NCI-H510A treated with DMSO at 0.1 percent for 48 hours (cell line): ENCODE measurements at places on chromosomes 4 and X.

DNA sequence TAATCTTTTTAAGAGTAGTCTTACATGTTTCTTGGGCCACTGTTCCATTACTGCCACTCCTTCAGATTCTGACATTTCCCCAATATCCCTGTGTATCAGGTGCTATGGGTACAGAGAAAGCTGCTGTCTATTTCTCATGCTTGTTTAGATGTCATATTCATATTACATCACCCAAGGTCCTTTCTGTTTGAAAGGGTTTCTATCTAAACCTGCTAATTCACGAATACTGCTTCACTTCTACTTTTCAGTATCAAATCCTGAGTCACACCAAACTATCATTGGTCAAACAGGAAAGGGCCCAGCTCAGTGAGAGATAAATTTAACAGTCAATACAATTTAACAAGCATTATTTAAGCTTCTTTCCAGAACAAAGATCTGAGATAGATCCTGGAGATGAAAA is 241.4 kb downstream of the UGT8 start:
- DNase-seq, result no peak

- DNase-seq, result no peak
Measured at GRCh38 chrX:147376601-147377422, 534.9 kb upstream of the FMR1 start.

DNA sequence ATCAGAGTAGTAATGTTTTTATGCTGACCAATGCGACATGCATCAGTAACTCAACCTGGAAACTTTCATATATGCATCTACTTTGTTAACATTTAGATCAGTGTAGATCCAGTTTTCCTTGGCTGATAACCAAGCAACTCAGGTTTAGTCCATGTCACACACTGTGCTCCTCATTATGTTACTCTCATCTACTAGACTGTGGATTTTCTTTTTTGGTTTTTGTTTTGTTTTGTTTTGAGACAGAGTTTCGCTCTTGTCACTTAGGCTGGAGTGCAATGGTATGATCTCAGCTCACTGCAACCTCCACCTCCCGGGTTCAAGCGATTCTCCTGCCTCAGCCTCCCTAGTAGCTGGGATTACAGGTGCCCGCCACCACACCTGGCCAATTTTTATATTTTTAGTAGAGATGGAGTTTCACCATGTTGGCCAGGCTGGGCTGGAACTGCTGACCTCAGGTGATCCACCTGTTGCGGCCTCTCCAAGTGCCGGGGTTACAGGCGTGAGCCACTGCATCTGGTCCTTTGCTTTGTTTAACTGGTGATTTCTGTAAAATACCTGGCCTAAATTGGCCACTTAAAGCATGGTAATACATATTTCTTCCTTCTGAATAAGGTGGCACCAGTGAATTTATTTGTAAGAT is 48.6 kb downstream of the SMARCAD1 start:
- no peak for DNase-seq

- no peak for DNase-seq
Measured at GRCh38 chr4:137206781-137207180, 325.5 kb downstream of the PCDH18 start.

- DNase-seq, result no peak
Measured at GRCh38 chr4:138413273-138413672, 171.1 kb upstream of the SLC7A11 start.

DNA sequence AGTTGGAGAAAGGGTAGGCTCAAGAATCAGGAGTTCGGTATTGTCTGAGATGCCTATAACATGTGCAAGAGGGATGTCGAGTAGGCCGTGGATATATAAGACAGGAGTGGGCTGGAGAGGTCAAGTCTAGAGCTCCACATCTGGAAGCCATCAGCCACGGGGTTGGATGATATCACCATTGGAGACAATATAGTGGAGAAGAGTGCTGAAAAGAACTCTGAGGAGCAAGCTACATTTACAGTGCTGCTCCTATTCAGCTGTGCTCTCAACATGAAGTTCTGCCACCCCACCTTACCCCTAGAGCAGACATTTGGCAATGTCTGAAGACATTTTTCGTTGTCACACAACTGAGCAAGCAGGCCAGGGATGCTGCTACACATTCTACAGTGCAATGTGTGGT is 20.9 kb upstream of the PLAC1 start:
- DNase-seq, result no peak

- DNase-seq, result no peak
Measured at GRCh38 chr4:152364883-152365282, 171.0 kb downstream of the FBXW7 start.

DNA sequence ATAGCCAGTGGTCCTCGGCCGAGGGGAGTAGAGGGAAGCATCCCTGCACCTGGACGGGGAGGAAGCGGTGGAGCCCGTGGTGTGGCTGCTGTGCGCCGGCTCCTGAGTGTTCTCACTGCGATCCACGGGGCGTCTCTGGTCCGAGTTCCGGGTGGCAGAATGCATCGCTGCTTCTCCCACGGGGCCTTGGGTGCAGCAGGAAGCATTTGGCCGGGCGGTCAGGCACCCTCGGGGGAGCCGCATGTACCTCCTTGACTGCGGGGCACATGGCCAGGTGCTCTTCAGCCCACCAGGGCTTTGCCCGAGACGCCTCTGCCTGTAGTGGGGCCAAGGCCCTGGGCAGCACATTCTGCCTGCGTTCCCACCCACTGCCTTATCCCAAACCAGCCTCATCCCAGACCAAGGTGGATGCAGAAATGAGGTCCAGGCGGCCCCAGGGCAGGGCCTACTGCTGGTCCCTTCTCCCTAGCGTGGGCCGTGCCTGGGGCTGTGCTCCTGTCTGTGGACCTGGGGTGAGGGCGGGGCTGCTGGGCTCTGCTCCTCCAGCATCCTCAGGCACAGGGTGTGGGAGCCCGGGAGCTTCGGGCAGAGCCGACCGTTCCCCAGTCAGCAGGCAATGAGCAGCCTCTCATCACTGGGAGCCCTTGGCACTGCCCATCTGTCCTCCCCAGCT is 27.5 kb downstream of the NKX1-1 start:
- no peak for DNase-seq

- no peak for DNase-seq
Measured at GRCh38 chrX:54447461-54447860, 7.3 kb downstream of the TSR2 start.

- DNase-seq, result no peak
Measured at GRCh38 chr4:139501117-139501516, 47.2 kb downstream of the RAB33B start.

- DNase-seq, result no peak
Measured at GRCh38 chrX:97096385-97096784, 212.7 kb downstream of the RPA4 start.

GRCh38 chrX:124814106-124814505 is 467.7 kb downstream of the SH2D1A start:
- DNase-seq, result no peak

DNA sequence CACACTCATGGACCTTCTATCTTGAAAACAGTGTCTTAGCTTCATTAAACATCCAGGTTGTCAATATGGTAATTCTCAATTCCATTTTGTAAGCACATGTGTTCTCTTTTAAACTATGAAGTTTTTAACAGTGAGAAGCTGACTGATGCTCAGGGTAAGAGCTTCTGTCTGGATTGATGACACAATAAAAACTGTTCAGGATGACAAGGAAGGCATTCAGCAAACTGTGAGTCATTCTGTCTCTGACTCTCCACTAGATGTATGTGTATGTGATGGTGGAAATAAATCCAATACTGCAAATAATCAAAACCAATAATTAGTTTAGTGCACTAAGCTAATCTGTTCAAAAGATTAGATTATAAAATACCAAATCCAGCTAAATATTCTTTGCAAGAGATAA is 115.3 kb upstream of the ARX start:
- DNase-seq, result no peak

GRCh38 chr4:101211146-101211553 is 136.2 kb downstream of the PPP3CA start:
- DNase-seq, result no peak

- no peak for DNase-seq
Measured at GRCh38 chrX:21427086-21427485, 52.9 kb downstream of the CNKSR2 start.

DNA sequence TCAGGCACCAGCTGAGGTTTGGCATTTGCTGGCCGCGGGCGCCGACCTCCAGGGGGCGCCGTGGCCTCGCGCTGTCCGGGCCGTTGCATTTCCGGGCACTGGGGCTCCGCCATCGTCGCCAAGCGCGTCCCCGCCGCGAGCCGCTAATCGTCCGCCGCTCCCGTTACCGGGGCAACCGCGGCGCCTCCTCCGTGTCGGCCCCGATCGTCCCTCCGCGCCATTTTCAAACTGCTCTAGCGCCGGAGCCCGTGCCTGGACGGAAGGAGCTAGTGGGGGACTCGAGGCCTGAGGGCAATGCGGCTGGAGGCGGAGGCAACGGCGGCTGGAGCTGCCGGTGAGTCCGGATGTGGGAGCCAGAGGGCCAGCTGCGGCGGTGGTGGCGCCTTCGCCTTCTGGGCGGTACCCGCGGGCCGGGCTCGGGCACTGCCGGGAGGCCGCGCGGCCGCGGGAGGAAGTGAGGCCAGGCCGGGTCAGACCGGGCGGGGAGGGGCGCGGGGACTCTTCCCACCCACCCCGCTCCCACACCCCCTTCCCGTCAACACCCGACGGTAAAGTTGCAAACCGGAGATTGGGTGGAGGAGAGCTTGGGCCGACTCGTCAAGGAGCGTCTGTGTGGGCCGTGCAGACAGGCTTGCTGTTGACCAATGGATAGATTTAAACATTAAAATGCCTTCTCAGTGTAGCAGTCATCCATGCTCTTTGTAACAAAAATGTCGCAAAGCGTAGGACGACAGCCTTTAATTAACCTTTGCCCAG is at the start of gene CEP135:
TSS of gene CEP135 (plus strand) at position 220 of the 756 bp plus-strand sequence. CDS start 3,186 bp downstream, outside the sequence.
- DNase-seq, result peak; percentile 96

GRCh38 chrX:97199501-97199900 is 315.8 kb downstream of the RPA4 start:
- DNase-seq, result no peak
